LHCN-M2 (cell line): ENCODE measurements at places on chromosomes 12 and 14. TPM values are rescaled to one million over a fixed set of nuclear protein-coding genes. Genes with fewer than 3 reads are reported as not detected.

RERGL gene
- not detected in 2 replicates for total RNA-seq

SMIM41 gene
- total RNA-seq: not detected in 2 replicates

CIDEB gene
- total RNA-seq: 0.34 TPM in 1 of 2 replicates, not detected in the other

GALNT4 gene
- total RNA-seq: 6.3 and 6.4 TPM in 2 replicates

- DNase-seq: no peak
Measured at GRCh38 chr12:130031571-130032189, 127.9 kb upstream of the TMEM132D start.

GRCh38 chr12:57821474-57822214 lies 3.1 kb upstream of the AVIL start:
- DNase-seq: no peak

GRCh38 chr12:51823875-51824565 lies 24.5 kb downstream of the FIGNL2 start:
- DNase-seq: peak; percentile 61

DNA sequence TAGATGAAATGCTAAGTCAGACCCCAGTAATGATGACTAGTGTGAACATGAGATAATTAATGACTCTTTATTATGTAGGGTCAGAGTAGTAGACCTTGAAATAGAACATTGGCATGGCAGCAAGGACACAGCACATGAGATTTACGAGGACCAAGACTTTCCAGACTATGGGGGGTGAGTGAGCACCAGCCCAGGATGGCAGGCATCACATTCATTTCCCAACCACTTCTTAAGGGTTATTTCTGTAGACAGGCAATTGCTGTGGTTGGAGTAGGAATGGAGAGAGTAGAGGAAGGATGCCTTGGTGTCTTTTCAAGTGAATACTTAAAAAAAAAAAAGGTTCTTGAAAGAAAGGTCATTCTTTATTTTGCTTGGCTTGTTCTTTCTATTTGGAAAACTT lies 189.4 kb upstream of the DYRK2 start:
- DNase-seq: no peak

- no peak for DNase-seq
Measured at GRCh38 chr12:57693317-57693658, 644 bp upstream of the OS9 start.

GRCh38 chr12:71195338-71195896 lies 37.6 kb upstream of the TSPAN8 start:
- no peak for DNase-seq
